Mucosa of gallbladder (tissue), 1 donor: ENCODE measurements at places on chromosomes 11 and 22.
A peak's percentile ranks its signal among the peaks of the same experiment; 100 is the strongest.

- no peak for DNase-seq
Measured at GRCh38 chr11:46856605-46857343, 10.7 kb upstream of the CKAP5 start.

DNA sequence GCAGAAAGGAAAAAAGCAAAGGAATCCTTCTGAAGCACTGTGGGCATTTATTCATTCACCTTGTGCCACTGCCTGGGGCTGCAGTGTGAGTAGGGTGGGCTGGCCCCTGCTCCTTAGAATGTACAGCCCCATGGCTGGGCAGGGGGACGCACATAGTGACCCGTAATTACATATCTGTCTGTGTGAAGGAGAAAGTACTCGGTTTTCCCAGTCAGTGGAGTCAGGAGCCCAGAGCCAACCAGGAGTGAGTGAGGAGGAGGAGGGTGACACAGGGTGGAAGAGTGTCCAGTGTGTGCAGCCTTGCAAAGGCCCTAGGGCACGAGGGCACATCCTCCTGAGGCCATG, 91.9 kb downstream of the CDKN1C start:
- DNase-seq, result no peak

DNA sequence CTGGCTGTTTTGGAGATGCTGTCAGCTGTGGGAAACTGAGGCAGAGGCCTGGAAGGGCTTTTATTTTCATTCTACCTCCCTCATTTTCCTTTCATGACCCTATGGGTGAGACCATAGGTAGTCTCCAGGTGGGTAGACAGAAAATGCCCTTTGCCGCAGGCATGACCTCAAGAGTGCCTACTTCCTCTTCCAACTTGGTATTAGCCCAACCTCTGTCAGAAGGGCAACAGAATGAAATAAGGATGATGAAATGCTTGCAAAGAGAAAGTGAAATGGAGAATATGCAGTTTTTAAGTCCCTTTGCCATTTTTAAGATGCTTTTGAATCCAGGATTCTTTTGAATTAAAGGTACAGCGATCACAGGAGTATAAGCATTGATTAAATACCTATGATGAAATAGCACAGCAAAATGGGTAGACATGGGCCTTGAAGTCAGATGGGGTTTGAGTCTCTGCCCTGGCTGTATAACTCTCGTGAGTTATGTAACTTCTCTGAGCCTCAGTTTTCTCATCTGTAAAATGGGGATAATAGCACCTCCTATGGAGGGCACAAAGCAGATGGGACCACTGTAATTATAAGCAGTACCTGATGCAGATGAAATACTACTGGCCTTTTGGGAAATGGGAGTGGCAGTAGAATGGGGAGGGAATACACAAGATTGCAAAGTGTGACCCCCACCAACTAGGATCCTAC, 3.7 kb downstream of the ASPHD2 start:
- DNase-seq, result no peak

- DNase-seq, result no peak
Measured at GRCh38 chr11:17934194-17934593, 78.7 kb downstream of the SERGEF start.

GRCh38 chr11:38718049-38718448, 2120.0 kb upstream of the RAG2 start:
- no peak for DNase-seq

DNA sequence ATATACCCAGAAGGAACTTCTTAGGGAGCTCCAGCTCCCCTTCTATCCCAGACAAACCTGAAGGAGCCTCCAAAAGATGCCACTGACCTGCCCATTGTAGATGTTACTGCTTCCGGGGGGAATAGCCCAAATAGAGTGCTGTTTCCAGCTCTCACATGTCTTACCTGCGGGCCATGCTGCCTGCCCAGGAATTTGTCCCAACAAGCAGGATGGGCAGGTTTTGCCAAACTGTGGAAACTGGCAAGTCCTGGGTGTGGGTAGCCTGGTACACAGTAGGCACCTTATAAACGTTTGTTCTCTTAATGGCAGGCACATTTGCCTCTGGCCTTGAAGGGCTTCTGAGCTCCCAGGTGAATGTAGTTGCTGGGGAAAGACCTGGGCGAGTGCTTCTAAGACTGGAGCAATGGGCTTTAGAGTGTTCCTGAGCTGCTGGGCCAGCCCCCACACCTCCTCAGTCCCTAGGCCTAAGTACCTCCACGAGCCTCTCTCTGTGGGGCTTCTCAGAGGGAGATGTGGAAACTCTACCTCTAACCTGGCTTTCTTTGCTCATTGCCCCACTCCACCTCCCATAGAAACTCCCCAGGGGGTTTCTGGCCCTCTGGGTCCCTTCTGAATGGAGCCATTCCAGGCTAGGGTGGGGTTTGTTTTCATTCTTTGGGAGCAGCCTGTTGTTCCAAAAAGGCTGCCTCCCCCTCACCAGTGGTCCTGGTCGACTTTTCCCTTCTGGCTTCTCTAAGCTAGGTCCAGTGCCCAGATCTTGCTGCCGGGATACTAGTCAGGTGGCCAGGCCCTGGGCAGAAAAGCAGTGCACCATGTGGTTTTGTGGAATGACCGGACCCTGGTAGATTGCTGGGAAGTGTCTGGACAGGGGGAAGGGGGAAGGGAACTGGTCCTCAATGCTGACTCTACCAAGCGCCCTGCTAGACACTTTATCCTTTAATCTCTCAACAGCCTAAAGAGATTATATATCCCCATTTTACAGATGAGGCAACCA, 37.2 kb downstream of the LIMK2 start:
- DNase-seq, result no peak

DNA sequence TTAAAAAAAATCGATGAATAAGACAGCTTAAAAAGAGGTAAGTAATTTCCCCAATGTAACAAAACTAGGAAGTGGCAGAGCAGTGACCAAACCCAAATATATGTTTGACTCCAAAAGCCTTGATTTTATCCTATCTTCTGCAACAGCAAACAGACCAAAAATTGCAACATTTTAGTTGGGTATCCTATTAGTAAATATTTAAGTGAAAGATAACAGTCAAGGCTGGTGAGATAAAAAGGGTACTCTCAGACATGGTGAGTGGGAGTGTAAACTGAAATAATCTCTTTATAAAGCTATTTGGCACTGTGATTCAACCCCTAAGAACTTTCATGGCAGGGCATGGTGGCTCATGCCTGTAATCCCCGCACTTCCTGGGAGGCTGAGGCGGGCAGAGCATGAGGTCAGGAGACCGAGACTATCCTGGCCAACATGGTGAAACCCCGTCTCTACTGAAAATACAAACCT, 1.9 kb upstream of the RDX start:
- DNase-seq, result no peak

GRCh38 chr11:84103096-84103495, 816.9 kb upstream of the CCDC90B start:
- no peak for DNase-seq

- no peak for DNase-seq
Measured at GRCh38 chr11:94151903-94152677, 23.4 kb downstream of the PANX1 start.

DNA sequence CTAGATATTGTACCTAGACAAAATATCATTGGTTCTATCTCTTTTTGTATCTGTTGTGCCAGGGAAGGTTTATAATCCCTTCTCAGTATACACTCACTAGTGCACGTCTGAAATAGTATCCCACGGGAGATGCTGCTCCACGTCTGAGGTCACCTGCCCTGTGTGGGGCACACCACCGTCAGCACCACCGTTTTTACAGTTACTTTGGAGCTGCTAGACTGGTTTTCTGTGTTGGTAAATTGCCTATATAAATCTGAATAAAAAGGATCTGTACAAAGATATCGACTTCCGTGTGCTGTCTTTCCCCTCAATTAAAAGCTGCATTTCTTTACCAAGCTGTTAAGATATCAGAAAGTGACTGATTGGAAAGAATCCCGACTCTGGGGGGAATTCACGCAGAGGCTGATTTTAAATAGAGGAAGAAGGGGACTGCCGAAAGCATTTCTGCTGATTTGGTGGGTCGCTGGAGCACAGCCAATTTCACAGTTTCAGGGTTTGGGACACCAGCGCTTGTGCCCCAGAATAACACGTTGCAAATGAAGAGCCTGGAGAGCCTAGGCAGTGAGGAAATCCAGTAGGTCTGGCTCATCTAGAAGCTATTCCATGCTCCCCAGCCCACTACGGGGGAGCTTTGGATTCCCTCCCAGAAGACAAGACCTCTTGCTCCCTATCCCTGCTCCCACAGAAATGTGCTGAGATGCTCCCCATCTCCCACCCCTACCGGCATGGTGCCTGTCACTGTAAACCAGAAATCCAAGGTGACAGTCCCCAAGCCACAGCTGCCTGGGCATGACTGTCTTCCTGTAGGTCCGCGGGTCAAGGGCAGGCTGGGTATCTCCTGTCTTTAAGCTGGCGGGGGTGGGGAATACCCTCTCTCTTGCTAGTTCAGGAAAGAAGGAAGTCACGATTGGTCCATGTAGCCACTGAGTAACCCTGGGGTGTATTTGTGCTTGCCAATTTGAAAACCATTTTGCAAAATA, 12.7 kb upstream of the MYO18B start:
- DNase-seq, result no peak

DNA sequence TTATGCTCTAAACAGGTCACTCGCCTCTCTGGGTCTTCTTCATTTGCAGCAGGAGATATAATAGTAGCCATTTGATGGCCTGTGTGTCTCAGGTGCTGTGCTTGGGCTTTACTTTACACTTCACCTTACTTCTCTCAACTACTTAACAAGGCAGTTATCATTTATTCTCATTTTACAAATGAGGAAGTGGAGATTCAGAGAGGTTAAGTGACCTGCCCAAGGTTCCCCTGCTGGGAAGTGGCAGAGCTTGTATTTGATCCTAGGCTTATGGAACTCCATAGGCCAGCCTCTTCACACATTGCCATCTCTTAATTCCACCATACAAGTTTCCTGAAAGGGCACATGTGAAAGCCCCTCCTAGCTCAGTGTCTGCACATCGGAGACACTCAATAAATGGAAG, 30.4 kb downstream of the FAM181B start:
- no peak for DNase-seq

DNA sequence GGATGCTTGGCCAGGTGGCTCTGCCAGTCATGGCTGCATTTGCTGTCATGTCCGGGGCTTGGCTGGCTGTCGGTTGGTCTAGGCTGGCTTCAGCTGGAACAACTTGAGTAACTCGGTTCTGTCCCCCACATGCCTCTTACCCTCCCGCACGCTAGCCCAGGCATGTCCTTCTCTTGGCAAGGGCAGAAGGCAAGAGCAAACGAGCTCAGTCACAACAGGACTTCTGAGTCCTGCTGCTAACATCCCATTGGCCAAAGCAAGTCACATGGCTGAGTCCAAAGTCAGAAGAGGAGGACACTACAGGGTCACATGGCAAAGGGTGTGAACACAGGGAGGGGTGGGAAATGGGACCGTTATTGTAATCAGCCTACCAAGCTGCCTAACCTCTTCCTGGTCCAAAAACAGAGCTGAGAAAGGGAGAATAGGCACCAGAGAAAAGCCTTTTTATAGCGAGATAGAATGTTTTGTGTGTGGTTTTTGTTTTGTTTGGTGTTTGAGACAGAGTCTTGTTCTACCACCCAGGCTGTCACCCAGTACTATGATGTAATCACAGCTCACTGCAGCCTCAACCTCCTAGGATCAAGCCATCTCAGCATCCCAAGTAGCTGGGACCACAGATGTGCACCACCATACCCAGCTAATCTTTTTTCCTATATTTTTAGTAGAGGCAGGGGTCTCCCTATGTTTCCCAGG, 81.9 kb downstream of the MN1 start:
- peak; percentile 70 for DNase-seq

DNA sequence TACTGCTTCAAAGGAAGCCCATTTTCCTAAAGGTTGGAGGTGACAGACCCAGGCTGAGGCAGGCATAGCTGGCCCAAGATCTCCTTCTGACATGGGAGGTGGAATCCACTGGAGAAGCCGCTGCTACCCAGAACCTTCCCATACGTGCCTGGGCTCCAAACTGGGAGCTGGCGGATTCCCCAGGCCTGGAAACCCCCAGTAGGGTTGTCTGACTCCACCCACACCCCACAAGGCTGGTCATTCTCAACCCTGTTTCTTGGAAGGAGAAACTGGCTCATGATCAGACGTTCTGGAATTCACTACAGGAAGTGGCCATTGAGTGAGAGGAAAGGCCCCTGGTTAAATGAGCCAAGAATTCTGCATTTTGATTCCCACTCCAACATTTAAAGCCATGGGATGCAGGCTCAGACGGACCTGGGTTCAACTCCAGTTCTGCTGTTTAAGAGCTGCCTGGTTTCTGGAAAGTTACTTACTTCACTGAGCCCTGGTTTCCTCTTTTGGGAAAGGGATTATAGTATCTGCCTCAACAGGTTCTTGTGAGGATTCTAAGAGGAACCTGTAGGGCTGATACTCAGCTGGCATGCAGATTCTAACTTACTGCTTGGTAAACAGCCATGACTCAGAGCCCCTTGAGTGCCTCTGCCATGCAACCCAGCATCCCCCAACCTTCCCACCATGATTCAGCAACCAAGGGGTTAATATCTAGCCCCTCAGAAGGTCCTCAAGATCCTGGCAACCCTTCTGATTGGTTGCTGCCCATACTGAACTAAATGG, 19.4 kb upstream of the TSKU start:
- DNase-seq, result peak; percentile 52

DNA sequence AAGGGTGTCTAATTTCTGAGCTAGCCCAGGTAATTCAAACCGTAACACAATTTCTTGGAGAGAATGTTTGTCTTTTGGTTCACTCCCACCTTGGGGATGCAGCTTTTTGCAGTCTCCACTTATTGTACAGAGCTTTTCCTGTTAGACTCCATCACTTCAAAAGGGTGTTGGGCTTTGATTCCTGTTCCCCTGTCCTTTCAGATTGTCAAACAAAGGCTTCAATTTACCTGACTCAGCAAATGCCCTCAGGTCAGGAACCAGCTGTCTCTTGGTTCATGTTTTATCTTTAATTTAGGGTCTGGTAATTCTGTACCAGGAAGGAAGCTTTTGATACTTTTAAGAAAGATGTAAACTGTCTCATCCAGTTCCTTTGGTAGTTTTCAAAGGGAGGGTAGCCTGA, 880.6 kb downstream of the NTM start:
- DNase-seq, result no peak

GRCh38 chr11:79762279-79762921, 321.6 kb upstream of the TENM4 start:
- peak; percentile 26 for DNase-seq

- DNase-seq, result no peak
Measured at GRCh38 chr11:35511666-35512065, 13.8 kb downstream of the PAMR1 start.

GRCh38 chr11:61862714-61863547, 28.4 kb downstream of the FADS3 start:
- DNase-seq, result no peak

- peak; percentile 89 for DNase-seq
Measured at GRCh38 chr11:62337303-62338181, at the start of gene ASRGL1. Gene ASRGL1, plus strand, starts transcription at chr11:62337448. Its CDS starts 530 bp downstream, at chr11:62337978.

GRCh38 chr11:45860764-45861510, 13.7 kb downstream of the CRY2 start:
- no peak for DNase-seq
